Head of caudate nucleus (tissue), 42 donors: ENCODE measurements at places on chromosomes 6 and 20.

DNA sequence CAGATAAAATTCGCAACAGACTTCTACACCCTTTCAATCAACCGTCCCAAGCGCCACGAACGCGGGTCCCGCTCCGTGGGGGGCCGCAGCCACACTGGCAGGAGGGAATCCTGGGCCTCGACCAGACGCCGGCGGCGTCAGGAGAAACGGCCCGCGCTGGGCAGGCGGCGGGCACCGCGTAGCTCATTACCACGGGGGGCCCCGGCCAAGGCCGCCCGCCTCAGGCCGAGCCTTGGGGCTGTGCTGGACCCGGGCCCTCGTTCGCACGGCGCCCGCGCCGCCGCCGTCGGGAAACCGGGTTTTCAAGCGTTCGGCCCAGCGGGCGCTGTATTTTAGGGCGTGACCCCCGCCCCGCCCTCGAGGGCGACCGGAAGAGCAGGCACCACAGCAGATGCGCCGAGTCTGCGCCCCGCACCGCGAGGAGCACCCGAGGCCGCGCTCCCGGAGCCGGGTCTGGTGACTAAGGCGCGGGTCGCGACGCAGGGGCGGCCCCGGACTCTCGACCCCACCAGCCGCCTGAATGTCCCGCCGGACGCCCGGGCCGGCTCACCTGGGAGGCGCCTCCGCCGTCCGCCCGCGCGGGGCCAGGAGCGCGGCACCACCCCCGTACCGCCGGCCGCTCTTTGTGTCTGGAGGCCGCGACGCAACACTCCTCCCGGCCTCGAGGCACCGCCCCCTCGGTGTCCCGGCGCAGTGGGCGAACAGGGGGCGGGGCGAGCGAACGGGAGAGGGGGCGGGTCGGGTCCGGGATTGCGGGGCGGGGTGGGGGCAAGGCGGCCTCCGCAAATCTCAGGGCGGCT, at the start of gene NINL:
Gene NINL (minus strand): TSS at position 627 of the 800 bp plus-strand sequence. CDS start 58,944 bp downstream, outside the sequence.
- DNase-seq, result peak; percentile 57

GRCh38 chr20:35447082-35447789, 8.2 kb upstream of the CEP250 start:
- peak; percentile 73 for DNase-seq

DNA sequence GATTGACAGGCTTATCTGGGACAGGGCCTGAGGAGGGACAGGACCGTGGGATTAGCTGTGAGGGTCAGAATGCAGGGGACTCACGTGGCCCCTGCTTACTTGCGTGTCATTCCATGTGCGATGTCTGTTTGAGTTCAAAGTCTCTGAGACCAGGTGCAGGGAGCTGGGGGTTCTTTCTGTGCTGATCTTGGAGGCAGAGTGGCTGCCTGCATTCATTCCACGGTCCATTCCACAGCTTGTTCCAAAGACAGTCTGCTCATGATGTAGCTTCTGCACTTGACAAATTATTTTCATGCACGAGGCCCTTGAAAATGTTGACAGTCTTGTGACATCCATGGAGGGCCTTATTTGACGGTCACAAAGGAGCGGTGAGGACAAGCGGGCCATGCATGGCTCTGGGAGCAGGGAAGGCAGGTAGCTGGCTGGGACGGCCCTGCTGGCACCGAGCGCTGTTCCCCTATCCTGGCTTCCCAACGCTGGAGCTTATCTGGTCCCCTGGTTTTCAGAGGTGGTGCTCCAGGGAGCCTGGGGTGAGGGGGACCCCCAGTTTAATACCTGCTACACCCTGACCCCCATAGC, 156.3 kb upstream of the RNF24 start:
- DNase-seq, result no peak

- DNase-seq, result no peak
Observed at GRCh38 chr20:34410336-34410735, 47.3 kb downstream of the ITCH start.

DNA sequence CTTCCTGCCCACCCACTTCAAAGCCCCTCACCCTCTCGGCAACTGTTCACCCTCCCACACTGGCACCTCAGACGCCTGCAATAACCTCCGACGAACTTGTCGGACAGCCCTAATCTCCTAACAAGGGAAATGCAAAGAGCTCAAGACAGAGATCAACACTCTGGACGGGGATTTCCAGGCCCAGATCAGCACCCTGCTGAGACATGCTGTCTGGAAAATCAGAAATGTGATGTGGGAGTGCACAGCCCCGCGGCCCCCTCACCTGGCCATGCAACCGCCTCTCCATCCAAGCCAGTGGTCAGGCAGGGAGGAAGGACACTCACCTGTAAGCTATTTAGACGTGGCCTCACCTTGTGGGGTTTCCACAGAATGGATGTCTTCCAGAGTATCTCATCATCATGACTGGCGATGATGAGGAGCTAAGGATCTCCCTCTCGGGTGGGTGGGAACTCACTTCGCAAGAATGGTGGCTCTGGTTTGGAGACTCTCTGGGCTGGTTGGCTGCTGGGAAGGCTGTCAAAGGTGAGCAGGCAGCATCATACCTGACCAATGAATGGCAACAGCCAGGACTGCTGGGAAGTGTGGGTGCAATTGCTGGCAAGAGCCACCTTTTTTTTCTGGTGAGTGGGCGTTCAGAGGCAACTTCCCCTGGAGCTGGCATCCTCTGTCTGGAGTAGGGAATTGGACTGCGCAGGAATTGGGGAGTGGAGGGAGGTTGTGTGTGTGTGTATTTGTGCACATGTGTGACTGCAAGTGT, 28.1 kb upstream of the ADTRP start:
- no peak for DNase-seq

DNA sequence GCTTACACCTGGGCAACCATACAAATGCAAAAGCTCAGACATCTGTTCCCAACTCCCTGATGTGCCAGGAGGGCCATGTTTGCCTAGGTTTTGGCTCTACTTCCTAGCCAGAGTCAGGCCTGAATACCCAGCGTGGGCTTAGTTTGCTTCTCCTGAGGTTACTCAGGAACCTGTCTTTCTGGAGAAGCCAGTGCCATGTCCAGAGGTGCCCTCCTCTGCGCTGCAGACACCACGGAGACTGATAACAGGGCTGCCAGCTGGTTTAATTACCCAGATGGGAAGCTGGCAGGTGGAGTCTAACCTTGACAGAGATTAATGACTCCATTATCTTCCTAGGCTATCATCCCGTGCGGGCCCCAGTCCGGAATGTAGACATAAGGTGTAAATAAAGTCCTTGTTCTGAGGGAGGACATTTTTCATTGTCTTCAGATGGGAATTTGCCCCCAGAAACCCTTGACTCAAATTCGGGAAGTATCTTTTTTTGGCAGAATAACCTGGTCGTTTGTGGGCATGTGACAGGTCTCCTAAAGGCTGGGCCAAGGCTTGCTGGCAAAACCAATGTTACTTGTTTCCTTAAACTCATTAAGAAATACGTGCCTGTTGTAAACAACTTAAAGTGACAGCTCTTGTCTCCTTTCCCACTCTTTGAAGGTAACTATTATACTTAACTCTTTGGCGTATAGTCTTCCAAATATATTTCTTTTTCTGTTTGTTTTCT, 29.2 kb upstream of the ZNFX1 start:
- DNase-seq, result no peak

GRCh38 chr6:13480631-13481501, 6.5 kb downstream of the GFOD1 start:
- no peak for DNase-seq

GRCh38 chr6:111880181-111880888, 7.1 kb upstream of the FYN start:
- no peak for DNase-seq

- DNase-seq, result no peak
Observed at GRCh38 chr6:54134935-54135334, 23.7 kb downstream of the MLIP start.

DNA sequence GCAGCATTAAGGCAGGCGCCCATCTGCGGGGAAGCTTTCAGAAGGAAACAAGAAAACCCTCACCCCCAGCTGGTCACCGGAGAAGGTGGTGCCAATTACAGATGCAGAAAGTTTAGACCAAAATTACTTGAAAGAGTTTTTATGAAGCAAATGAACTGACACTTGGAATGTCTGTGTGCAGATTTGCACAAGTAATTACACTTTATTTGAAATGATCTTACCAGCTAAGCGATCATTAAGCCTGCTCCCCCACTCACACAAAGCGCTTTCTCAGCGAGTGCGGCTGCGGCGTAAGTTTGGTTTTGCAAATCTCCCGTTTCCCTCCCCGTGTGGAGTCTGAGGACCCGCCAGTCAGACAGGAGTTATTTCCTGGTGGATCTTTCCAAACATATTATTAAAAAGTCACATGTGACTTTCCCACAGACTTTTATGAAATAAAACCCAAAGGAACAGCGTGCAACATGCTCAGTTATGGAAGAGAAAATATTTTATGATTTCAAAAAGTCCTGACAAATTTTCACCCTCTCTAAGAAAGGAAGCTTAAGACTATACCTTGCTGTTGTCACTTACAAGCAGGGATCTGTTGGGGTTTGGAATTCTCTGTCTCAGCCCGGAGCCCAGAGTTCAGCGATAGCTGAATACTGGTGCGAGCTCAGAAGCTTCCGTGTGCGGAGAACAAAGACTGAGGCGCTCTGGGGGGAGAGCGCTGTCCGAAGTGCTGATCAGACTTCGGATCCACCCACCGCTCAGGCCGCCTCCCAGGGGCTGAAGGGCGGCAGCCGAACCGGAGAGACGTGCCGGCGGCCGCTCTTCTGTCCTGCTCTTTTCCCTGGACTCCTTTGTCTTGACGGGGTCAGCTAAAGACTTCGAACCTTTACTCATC, 2.7 kb upstream of the MYT1 start:
- peak; percentile 46 for DNase-seq

DNA sequence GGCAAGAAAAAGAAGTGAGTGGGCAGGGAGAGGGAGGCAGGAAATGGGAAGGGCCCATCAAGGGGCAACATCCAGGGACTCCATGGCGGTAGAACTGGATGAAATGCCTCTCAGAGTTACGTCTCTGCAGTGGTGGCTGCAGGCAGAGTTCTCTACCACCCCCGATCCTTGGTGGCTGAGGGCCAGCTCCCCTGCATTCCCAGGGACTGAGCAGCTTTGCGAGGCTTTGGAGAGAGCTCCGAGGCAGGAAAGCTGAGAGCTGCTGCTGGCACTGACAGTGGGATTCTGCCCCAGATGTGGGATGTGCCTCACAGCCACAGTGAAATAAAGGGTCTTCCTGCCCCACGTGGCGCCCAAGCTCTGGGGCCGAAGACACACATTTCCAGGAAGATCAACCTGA, 236.6 kb downstream of the SLC24A3 start:
- no peak for DNase-seq

GRCh38 chr6:126721581-126722160, 381.8 kb downstream of the CENPW start:
- no peak for DNase-seq

- DNase-seq, result no peak
Observed at GRCh38 chr20:37686762-37687477, 6.9 kb upstream of the CTNNBL1 start.

DNA sequence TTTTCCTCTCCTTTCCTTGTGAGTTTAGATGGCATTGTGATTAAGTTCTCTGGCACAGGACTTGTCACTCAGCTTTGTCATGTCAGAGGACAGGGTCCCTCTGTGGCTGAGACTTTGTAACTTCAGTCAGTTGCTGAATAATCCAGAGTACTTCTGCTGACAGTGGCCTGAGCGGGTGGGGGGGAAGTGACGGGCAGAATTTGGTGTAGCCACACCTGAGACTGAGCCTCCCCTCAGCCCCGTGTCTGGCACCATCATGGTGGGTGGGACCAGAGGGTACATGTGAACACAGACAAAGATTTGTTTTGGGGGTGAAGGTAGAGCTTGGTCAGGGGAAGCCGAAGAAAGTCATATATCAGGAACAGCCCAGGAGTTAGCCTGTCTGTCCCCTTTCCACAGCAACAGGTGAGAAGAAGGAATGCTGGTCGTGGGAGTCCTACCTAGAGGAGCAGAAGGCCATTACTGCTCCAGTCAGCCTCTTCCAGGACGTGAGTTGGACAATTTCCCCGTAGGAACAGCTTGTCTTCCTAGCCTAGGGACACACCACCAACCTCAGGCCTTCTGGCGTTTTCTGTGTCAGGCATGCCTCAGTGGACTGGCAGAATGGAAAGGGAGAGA, 20.9 kb downstream of the L3MBTL1 start:
- no peak for DNase-seq

GRCh38 chr6:36469148-36469661, 26.4 kb downstream of the KCTD20 start:
- no peak for DNase-seq

- DNase-seq, result no peak
Observed at GRCh38 chr20:5871459-5872410, 78.6 kb downstream of the TRMT6 start.

DNA sequence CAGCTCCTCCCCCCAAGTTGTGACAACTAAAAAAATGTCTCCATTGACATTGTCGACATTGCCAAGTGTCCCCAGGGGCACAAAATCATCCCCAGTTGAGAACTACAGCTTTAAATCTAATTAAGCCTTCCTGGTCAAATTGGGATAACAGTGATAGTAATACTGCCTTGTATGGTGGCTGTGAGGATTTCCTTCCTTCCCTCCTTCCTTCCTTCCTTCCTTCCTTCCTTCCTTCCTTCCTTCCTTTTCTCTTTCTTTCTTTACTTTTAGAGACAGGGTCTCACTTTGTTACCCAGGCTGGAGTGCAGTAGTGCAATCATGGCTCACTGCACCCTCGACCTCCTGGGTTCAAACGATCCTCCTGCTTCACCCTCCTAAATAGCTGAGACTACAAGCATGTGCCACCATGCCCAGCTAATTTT, 29.5 kb upstream of the ARFGEF2 start:
- no peak for DNase-seq

DNA sequence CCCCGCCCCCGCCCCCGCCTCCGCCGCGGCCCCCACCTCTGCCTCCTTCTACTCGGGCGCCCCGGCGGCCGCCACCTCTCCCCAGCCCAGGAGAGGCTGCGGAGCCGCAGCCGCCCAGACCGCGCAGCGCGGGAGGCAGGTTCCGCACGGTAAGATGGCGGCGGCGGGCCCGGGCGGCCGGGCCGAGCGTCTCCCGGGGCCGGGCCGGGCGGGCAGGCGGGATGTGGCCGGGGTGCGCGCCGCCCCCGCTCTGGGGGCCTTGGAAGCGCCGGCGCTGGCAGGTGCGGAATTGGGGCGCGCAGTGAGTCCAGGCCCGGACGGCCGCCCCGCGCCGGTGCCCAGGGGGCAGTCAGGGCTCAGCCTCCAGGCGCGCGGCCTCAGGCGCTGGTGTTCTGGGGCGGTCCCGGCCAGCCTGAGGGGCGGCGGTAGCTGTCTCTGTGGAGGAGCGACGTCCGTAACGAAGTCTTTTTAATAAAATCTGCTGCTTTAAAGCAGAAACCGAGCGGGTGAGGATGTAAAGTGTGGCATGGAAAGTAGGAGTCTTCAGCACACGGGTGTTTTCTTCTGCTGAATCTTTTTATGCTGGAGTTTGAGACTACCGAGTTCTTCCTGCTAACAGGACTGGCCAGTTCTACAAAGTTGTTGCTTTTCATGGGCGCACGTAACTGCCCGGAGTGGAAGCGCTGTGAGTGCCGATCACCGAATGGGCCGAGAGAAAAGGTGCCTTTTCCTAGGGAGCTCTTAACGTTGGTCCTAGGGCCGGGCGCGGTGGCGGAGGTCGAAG, at the start of gene GID8:
Gene GID8 (plus strand): TSS at position 43 of the 784 bp plus-strand sequence. CDS start 3,356 bp downstream, outside the sequence.
- no peak for DNase-seq

- no peak for DNase-seq
Observed at GRCh38 chr20:52340036-52340634, 148.6 kb upstream of the ZFP64 start.

DNA sequence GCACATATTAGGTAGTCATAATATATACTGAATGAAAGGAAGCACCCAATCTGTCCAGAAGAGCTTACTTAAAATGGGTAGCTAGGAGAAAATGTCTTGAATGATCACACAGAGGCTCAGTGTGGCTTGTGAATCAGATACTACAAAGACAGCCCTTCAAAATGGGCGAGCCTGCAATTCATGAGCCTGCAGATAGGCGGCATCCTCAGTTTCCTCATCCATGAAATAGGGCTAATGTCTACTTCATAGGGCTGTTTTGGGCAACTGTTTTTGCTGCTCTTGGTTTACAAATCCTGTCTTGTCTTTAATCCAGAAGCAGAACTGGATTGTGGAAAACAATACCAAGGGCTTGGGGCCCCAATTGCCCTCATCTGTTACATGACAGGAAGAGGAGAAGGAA, 129.3 kb upstream of the KCNK16 start:
- DNase-seq, result no peak
